Thyroid gland (tissue), 4 donors: ENCODE measurements at places on chromosomes 6 and 20. TPM values are rescaled to one million over a fixed set of nuclear protein-coding genes. Genes with fewer than 3 reads are reported as not detected.

GRCh38 chr6:104969108-104969507 lies 12.2 kb downstream of the LIN28B start:
- no peaks in the 10 kb centered on the region for H3K4me1 ChIP-seq
- no peak for DNase-seq
- H3K36me3 ChIP-seq = no peaks in the 10 kb centered on the region
- no peaks in the 10 kb centered on the region for H3K27me3 ChIP-seq
- H3K4me3 ChIP-seq = no peak overlapping the region
- no peak overlapping the region for H3K27ac ChIP-seq

DNA sequence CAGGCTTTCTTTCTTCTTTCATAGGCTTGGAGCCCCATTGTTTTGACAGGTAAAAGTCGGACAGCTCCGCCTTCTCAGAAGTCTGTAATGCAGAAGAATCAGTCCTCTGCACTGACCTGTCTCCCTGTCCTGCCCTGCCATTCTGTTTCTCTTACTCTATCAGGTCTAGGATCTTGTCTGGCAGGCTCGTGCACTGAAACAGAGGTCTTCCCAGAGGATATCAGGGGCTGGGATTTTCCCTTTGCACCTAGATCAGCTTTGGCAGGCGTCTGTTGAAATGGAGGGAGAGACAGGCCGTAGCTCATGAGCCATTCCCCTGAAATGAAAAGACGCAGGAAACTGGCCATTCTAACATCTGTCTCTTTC lies 25.0 kb downstream of the KIF3B start:
- DNase-seq = no peak
- no peaks in the 10 kb centered on the region for H3K4me1 ChIP-seq

- H3K4me3 ChIP-seq = no peak overlapping the region
- H3K27ac ChIP-seq = no peak overlapping the region
- no peaks in the 10 kb centered on the region for H3K27me3 ChIP-seq
- DNase-seq = no peak
- no peaks in the 10 kb centered on the region for H3K36me3 ChIP-seq
- peaks cover 18% of the 10 kb centered on the region for H3K4me1 ChIP-seq
These were observed 34.3 kb downstream of the C6orf132 start for GRCh38 chr6:42108071-42108470.

DNA sequence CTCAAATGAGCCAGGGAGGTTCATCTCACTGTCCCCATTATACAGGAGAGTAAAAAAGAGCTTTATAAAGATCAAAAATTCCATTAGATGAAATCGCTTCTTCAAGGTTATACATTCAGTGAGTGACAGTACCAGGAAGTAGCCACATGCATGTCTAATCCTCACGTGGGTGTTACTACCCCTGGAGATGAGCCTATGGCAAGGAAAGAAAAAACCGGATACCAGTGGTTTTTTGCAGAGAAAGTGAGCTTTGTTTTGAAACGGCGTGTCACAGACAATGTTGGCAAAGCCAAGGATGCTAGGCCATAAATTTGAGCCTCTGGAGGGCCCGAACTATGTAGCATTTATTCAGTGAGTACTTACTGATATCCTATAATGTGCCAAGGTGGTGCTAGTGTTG lies 215.0 kb upstream of the RIN2 start:
- no peaks in the 10 kb centered on the region for H3K4me1 ChIP-seq
- H3K36me3 ChIP-seq = no peaks in the 10 kb centered on the region
- no peaks in the 10 kb centered on the region for H3K27me3 ChIP-seq
- H3K4me3 ChIP-seq = no peak overlapping the region

- DNase-seq = no peak
- H3K36me3 ChIP-seq = no peaks in the 10 kb centered on the region
- no peaks in the 10 kb centered on the region for H3K4me1 ChIP-seq
- no peak overlapping the region for H3K27ac ChIP-seq
- no peak overlapping the region for H3K4me3 ChIP-seq
These were observed 91.2 kb upstream of the EXOC2 start for GRCh38 chr6:783966-784735.

SAMD5 gene
- 8.9 TPM for total RNA-seq

KIFC1 gene
- total RNA-seq = 0.13 TPM

KIF25 gene
- total RNA-seq = not detected
